ENCODE measurements at places on chromosomes 5 and 9.

GRCh38 chr5:2746561-2747032 is 4.9 kb downstream of the IRX2 start:
- DNase-seq, result no peak

DNA sequence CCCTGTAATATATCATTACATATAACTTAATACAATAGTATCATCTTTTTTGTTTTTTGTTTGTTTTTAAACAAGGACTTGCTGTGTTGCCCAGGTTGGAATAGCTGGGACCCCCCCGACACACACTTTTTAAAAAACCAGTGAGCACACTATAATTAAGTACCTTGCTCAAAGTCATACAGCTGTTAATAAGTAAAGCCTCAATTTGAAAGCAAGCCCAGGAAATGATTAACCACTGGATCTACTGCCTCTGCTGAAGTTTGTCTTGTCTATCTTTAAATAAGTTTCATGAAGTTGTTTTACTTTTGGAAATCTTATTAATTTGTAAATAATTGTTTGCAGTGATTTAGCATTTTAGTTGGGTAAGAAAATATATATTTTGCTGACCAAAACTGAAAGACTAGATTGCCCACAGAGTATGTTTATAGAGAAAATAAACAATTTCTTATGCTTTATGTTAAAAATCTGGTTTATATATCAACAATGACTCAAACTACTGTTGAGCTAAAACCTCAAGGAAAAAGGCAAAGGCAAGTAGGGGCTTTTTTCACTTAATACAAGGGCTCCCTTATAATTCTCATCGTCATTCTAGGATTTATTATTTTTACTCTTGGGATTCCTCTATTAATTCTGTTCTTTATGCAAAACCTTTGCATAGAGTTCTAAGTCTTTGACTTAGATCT is 5.8 kb upstream of the CARNMT1 start:
- no peak for DNase-seq

DNA sequence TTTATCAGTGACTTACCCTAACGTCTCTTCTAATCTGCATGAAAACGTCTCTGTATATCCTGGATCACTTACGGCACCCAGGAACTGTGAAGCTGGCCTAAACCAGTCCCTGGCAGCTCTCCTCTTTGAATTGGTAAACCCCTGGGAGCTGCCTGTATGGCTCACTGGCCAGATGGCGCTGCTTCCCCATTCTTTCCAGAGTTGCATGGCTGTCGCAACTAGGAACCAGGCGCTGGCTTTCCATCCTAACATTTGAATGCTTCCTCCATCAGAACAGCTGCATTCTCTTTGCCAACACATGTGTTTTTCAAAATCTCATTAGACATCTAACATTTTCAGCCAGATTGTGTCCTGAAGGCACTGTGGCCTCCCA is 8.0 kb upstream of the PCA3 start:
- peak; percentile 4 for DNase-seq

- DNase-seq, result peak; percentile 28
Measured at GRCh38 chr5:150272531-150272930, 17.0 kb downstream of the CAMK2A start.

Measured in fibroblast of the conjunctiva (primary cell).